ENCODE measurements at places on chromosomes 6 and 20. TPM values are rescaled to one million over a fixed set of nuclear protein-coding genes. Genes with fewer than 3 reads are reported as not detected.

Gene CCM2L
- 5.9 TPM for total RNA-seq

Gene HUS1B
- total RNA-seq, result 4.4 TPM

Gene PMEPA1
- 23.9 TPM for total RNA-seq

Gene GUCA1A
- not detected for total RNA-seq

Gene ACSS2
- total RNA-seq, result 33.9 TPM

Gene TEAD3
- total RNA-seq, result 6.5 TPM

GRCh38 chr6:73169111-73169510 lies 56.2 kb downstream of the KHDC1L start:
- no peak for DNase-seq
- no peaks in the 10 kb centered on the region for H3K36me3 ChIP-seq
- no peaks in the 10 kb centered on the region for H3K4me1 ChIP-seq
- H3K27ac ChIP-seq, result no peak overlapping the region
- no peak overlapping the region for H3K4me3 ChIP-seq

- DNase-seq, result no peak
- H3K27ac ChIP-seq, result no peak overlapping the region
- H3K36me3 ChIP-seq, result no peaks in the 10 kb centered on the region
- H3K4me3 ChIP-seq, result no peak overlapping the region
Measured at GRCh38 chr20:47857569-47858464, 72.5 kb upstream of the SULF2 start.

DNA sequence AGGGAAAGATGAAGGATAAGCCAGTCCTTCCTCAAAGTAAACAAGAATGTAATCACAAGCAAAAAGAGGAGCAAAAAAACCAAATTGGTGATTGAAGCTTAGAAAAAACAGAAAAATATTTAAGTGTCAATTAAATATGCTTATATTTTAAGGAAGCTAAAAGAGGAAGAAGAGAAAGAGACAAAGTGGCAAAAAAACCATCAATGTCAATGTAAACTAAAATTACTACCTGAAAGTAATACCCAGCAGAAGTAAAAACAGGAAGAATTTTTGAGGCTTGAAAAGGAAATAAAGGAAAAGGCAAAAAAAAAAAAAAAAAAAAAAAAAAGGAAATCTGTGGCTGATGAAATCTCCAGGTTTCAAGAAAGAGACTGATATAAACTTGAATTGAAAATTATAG lies 36.2 kb upstream of the OGFRL1 start:
- H3K4me3 ChIP-seq, result no peak overlapping the region
- no peak overlapping the region for H3K27ac ChIP-seq
- no peak for DNase-seq
- no peaks in the 10 kb centered on the region for H3K36me3 ChIP-seq
- no peaks in the 10 kb centered on the region for H3K4me1 ChIP-seq
- no peaks in the 10 kb centered on the region for H3K27me3 ChIP-seq

DNA sequence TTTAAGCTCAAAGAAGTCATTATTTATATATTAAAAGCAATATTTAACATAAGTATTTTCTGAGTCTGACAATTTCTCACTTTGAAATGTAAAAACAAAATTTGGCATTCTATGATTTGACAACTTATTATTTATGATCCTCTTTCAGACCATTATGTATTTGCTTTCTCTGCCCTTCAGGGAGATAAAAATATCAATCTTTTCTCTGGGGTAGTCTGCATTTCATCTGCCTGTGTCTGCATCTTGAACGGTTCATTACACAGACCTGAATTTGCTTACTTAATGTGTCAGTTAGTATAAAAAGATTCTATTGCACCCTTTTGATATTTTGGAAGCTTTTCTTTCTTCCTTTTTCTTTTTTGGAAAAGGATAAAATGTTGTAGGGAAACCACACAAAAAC lies 354.0 kb upstream of the RGS17 start:
- no peaks in the 10 kb centered on the region for H3K36me3 ChIP-seq
- no peak for DNase-seq
- H3K27ac ChIP-seq, result no peak overlapping the region
- H3K4me3 ChIP-seq, result no peak overlapping the region

GRCh38 chr6:26311012-26311384 lies 54.0 kb upstream of the BTN3A2 start:
- no peak for DNase-seq
- H3K36me3 ChIP-seq, result no peaks in the 10 kb centered on the region
- H3K4me1 ChIP-seq, result peaks cover 19% of the 10 kb centered on the region
- H3K27me3 ChIP-seq, result no peaks in the 10 kb centered on the region
- no peak overlapping the region for H3K27ac ChIP-seq

DNA sequence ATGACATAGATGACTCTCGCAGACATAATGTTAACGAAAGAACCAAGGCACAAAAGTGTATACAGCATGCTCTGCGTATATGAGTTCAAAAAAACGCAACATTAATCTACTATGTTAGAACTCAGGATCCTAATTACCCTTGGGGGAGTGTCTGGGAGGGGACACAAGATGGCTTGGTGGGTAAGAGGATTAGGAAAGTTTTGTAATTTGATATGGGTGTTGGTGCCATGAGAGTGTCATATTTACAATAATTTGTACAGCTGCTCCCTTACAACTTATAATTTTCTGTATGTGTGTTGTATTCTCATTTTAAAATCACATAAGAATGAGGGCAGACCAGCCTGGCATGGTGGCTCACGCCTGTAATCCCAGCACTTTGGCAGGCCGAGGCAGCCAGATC lies 38.6 kb downstream of the TFEB start:
- H3K4me1 ChIP-seq, result no peaks in the 10 kb centered on the region
- no peaks in the 10 kb centered on the region for H3K27me3 ChIP-seq
- H3K36me3 ChIP-seq, result no peaks in the 10 kb centered on the region
- H3K4me3 ChIP-seq, result no peak overlapping the region
- no peak for DNase-seq
- H3K27ac ChIP-seq, result no peak overlapping the region

DNA sequence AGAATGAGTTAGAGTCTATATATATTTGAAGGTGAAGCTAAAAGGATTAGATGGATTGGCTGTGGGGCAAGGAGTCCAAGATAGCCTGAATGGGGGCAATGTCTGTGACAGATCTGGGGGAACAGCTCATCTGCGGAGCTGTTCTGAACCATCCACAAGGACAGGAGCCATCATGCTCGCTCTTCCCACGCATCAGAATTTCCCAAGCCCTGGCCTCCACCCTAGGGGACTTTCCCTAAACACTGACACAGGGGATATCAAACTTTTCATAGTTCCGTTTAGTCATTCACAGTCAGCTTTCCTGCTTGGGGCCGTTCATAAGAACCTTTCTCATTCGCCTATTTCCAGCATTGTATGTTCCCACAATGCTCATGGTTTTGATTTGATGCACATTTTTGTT lies 37.6 kb upstream of the CCN6 start:
- no peaks in the 10 kb centered on the region for H3K36me3 ChIP-seq
- H3K27ac ChIP-seq, result no peak overlapping the region
- DNase-seq, result no peak
- peaks cover 20% of the 10 kb centered on the region for H3K4me1 ChIP-seq
- no peak overlapping the region for H3K4me3 ChIP-seq

GRCh38 chr20:36170542-36171215 lies 16.1 kb downstream of the EPB41L1 start:
- H3K4me1 ChIP-seq, result peaks cover 9% of the 10 kb centered on the region
- H3K4me3 ChIP-seq, result no peak overlapping the region
- no peaks in the 10 kb centered on the region for H3K36me3 ChIP-seq
- H3K27me3 ChIP-seq, result no peaks in the 10 kb centered on the region
- H3K27ac ChIP-seq, result no peak overlapping the region
- no peak for DNase-seq

GRCh38 chr6:131258010-131258652 lies 122.9 kb downstream of the AKAP7 start:
- H3K36me3 ChIP-seq, result no peaks in the 10 kb centered on the region
- H3K27ac ChIP-seq, result no peak overlapping the region

DNA sequence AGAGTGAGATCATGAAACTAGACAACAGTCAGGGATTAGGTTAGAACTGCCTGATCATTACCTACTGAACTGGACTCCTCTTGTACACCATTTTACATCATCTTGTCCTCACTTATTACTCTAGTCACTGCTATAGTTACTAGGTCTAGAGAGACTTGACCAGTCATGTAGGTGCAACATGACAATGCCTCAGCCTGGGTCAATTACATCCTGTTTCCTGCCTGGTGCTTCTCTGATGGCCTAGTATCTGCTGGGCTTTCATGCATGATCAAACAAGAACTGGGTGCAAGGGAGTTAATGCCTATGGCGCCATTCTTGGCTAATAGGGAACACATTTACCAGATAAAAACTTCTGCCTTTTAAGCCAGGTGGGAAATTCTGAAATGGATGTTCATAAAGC lies 39.2 kb upstream of the MMS22L start:
- H3K4me1 ChIP-seq, result no peaks in the 10 kb centered on the region
- no peak for DNase-seq
- H3K4me3 ChIP-seq, result no peak overlapping the region
- H3K27ac ChIP-seq, result no peak overlapping the region
- H3K27me3 ChIP-seq, result no peaks in the 10 kb centered on the region
- no peaks in the 10 kb centered on the region for H3K36me3 ChIP-seq
